Activated naive CD8-positive, alpha-beta T cell treated with anti-CD3 and anti-CD28 coated beads, Interleukin-2, amount 50 U/mL, for 24 hours (primary cell): ENCODE measurements at places on chromosomes 16 and 17.

GRCh38 chr17:1011760-1012735, 15.1 kb downstream of the TIMM22 start:
- DNase-seq = no peak

DNA sequence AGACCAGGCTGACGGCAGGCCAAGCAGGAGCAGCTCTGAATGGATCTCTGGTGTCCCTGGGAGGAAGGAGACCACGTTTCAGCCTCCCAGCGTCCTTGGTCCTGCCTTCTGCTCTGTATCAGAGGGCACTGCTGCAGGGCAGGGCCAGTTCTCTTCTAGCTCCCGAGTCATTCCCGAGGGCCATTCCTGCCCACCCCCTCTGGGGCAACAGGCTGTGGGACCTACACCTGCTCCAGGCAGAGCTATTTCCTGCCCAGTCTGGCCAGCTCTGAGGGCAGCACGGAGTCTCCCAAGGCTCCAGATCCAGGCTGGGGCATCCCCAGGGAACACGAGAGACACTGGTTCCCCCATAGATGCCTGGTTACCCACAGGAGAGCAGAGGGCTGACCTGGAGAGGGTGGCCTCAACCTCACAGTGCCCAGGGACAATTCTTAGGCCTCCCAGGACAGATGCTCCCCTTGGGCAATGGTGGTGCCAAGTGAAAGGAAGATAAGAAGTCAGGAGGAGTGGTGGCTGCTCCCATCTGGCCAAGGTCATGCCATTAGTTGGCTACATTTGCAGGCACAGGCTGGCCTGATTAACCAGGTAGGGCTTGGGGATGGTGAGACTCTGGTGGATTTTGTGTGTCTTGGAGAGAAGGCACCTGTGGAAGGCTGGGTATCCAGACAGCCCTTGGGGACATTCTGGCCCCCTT, 2.0 kb downstream of the WFIKKN2 start:
- no peak for DNase-seq

GRCh38 chr17:63641692-63642448, 19.7 kb downstream of the MAP3K3 start:
- DNase-seq = no peak

- DNase-seq = no peak
Observed at GRCh38 chr16:69294051-69294450, 17.1 kb upstream of the VPS4A start.

DNA sequence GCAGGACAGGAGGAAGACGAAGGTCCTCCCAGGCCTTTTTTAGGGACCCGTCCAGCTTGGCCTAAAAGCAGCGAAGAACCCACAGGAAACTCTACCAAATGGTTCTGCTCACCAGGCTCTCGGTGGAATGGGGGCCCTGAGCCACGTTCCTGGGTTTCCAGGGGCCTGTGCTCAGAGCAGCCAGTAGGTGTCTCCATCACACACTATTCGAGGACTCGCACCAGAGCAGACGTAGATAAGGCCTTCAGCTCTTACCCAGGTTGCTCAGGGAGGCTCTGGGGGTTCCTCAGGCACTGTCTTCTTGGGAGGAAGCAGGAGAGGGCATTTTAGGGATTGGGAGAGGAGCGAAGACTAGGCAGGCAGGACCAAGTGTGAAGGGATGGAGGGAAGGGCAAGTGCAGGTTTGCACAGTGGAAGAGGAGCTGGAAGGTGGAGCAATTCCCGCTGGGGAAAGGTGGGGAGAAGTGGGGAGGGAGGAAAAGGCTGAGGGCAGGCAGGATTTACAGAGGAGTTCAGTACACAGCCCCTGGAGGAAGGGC, 157.1 kb downstream of the RGS9 start:
- peak; percentile 60 for DNase-seq

- DNase-seq = no peak
Observed at GRCh38 chr17:2068519-2069051, 13.7 kb downstream of the HIC1 start.

DNA sequence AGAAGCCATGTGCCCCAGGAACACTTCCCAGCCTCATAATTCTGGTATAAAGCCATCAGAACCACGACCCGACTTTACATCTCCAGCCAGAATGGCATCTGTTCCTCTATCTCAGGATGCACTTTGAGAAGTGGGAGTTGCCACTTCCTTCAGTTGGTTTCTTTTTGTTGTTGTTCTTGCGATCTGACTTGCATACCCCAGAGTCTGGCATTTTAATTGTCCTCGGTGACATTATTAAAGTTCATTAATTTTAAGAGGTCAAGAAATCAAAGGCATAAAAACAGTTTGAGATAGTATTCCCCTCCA, 13.5 kb downstream of the MARCHF10 start:
- no peak for DNase-seq

GRCh38 chr16:10988164-10988803, 43.9 kb downstream of the CLEC16A start:
- DNase-seq = peak; percentile 81

GRCh38 chr17:40362696-40363110, 1.8 kb downstream of the GJD3 start:
- peak; percentile 90 for DNase-seq

DNA sequence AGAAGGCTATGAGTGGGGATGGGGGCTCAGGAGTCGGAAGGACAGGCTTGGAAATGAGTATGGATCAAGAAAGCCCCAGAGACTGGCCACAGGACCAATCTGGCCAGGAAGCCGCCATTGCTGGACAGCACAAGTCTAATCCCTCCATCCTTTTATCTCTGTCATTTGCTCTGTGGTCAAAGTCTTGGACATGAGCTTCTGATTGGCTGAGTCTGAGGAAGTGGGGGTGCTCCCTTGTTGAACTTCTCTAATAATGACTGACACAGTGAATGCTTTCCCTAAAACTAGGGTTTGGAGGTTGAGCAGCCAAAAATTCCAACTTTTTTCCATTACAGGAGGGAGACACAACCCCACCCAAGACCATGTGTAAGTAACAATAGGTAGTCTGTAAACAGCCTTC, 97.4 kb downstream of the MARF1 start:
- no peak for DNase-seq

DNA sequence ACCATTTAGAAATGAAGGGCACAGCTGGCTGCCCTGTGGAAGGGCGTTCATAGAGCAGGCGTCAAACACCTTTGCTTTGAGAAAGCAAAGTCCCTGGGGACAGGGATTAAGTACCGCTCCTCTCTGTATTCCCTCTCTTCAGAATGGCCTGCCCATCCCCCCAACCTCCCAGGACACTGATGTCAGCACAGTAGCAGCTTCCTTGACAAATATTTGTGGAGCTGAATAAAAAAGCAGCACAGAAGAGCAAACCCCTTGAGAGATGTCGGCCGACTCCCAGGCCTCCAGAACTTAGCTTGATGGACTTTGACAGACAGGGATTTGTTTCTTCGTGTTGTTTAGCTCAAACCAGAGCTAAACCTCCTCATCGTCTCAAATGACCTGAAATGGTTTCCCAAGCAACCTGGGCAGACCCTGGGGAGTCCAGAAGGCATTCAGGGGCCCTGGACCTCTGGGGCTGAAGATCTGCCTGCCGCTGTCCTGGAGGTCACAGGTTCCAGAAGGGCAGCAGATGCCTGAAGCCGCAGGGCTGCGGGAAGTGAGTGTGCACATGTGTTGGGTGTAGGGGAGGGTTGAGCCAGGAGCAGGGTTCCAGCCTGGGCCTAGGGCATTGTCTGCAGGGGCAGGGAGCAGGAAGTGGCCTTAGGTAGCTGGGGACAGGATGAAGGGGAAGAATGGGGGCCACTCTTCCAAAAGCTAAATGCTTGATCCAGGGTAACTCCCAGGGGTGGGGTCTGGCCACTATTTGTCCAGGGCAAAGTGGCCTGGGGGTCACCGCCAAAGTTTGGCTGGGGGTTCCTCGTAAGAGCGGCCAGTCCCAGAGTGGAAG, 42.3 kb upstream of the NKD1 start:
- no peak for DNase-seq

DNA sequence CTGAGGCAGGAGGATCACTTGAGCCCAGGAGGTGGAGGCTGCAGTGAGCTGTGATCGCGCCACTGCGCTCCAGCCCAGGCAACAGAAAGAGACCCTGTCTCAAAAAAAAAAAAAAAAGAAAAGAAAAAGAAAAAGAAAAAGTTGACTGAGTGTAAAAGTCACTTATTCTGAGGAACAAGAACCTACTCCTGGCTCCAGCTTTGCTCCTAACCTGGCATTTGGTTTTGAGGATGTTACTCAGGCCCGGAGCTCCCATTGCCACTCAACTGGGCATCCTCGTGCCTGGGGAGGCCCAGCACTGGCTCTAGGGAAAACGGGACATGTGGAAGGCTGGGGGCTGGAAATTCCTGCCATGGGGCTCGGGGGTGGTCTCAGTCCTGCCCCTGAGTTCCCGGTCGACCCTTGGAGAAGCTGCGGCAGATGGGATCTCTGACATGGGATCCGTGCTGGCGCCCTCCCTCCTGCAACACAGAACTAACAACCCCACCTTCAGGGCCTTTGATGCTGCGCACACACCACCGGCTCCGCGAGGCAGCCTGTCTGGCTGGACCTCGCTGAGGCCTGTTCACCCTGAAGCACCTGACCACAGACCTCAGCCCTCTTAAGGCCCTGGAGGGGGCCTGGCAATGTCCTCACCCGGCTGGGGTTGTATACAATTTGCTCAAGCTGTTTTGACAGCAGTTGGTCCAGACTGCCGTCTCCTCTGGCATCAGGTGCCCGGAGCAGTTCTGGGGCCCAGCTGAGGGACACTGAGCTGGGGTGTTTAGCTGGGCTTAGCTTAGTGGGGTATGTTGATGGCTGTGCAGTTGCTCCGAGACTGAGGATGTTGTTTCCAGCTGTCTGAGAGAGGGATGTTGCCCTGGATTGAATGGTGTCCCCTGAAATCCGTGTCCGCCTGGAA, 12.3 kb downstream of the CD7 start:
- DNase-seq = no peak

GRCh38 chr16:87230571-87230970, 86.6 kb downstream of the C16orf95 start:
- no peak for DNase-seq

DNA sequence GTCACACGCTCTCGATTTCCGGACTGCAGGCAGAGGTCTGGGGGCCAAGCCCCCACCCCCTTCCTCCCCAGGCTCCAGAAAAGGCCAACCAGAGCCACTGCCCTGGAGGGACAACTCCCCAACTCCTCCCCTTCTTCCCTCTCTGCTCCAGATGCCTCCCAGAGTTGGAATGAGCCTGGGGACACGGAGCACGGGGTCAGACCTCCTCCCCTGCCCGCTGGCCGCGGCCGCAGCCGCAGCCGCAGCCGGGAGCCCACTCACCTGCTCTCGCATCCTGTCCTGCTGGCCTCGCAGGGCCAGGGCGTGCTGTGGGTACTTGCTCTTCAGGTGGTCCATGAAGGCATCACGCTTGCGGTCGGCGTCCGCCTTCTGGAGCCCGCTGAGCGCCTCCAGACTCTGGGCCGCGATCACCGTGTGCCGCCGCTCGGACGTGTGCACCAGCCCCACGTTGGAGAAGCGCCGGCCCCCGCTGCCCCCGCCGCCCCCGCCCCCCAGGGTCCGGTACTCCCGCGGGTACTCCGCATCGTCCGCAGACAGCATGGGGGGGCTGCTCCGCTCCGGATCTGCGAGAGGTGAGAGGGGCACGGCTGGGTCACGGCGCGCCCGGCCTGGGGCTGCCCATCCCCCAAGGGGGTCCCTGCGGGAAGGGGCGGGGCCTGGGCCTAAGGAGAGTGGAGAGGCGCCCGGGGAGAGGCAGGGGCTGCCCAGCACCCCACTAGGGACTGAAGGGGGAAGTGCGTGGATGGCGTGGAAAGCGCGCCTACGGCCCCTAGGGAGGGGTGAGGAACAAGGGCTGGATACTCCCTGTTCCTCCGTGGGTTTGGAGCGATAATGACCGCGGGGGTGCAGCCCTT, 27.3 kb downstream of the SRCIN1 start:
- no peak for DNase-seq

DNA sequence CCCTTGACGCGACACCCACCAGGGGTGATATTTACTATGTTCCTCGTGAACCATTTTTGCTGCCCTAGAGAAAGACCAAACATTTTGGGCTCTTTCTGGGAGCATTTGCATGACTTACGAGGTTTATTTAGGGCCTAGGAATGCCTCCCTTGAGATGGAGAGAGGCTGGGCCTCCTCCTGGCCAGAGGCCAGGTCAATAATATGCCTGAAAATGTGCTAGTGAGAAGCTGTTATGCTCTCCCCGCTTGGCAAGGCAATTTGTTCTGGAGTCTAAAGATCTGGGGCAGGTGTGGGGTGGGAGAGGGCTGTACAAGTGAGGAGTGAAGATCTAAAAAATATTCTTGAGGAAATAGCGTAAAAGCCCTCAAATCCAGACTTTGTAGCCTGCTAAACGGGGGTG, 587.3 kb upstream of the CDH5 start:
- no peak for DNase-seq

DNA sequence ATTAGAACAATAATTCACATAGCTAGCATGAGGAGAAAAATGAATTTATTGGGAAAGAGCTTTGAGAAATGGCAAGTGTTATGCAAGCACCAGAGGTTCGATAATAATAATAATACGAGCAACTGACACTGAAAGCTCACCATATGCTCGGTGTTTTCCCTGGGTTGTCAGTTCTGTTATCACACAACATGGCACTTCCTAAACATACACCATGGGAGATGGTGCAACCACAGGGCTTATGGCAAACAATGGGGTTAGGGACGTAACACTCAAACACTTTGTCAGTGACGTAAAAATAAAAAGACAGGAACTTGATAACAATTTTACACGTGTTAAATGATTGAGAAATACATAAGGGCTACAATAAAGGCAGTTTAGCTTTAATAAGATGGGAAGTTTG, 23.7 kb downstream of the OR1D5 start:
- DNase-seq = no peak

DNA sequence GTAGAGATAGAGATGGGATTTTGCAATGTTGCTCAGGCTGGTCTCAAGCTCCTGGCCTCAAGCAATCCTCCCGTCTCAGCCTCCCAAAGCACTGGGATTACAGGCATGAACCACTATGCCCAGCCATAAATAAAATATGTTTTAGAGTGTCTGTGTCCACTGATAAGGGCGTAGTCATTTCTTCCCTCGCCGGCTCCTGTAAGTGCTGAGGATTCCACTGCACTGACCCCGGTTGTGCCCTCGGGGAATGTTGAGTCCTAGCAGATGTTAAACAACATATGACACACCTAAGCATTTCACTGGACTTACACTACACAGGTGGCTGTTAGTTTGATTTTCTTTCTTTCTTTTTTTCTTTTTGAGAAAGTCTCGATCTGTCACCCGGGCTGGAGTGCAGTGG, 5.6 kb upstream of the SHMT1 start:
- no peak for DNase-seq

GRCh38 chr17:32697728-32698625, 178.9 kb downstream of the MYO1D start:
- no peak for DNase-seq
